C1 segment of cervical spinal cord (tissue), 14 donors: ENCODE measurements at places on chromosomes 13 and 19.

GRCh38 chr13:23620613-23621315, 50.6 kb downstream of the TNFRSF19 start:
- DNase-seq = no peak

DNA sequence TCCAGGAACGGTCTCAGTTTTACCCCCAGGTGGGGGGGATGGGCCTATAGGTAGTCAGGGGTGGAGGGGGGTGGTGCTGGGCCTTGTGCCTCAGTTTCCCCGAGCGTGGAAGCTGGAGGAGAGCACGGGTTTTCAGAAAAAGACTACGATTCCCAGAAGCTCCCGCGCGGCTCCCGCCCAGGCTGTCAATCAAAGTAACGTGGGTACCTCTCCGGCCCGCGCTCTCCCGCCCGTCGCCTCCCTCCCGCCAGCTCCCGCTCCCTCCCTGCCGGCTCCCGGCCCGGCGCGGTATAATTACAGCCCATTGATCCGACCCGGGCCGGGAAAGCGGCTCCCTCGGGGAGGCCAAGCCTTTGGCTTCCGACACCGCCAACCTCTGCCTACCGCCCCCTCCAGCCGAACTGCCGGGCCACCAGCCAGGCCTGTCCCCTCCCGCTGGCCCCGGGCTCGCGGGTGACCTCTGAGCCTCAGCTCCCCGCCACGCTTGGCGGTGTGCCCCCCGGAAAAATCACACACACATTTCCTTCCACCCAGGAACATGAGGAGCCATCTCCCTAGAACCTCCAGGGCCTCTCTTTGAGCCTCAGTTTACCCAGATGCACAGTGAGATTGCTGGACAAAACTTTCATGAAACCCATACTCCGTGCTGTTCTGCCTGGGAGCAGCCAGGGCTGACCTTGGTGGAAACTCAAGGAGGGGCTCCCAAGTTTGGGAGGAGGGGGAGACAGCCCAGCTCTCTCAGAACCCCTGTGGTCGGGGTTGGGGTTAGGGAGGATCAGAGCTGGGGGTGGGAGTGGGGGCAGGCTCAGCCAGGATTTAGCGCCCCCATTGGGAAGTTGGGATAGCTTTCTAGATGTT, 7.3 kb upstream of the TLE2 start:
- DNase-seq = peak; percentile 93

DNA sequence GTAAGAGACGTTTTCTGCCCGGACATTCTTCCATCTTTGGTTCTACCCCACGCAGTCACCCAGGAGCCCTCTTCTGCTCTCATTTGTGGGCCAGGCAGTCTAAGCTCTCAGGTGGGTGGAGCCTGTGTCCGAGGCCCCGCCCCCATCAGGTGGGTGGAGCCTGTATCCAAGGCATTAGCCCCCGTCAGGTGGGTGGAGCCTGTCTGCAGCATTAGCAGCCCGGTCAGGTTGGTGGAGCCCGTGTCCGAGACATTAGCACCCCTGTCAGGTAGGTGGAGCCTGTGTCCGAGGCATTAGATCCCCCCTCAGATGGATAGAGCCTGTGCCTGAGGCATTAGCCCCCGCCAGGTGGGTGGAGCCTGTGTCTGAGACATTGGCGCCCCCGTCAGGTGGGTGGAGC, 45.5 kb upstream of the C13orf46 start:
- no peak for DNase-seq

- DNase-seq = no peak
These were observed 182.1 kb downstream of the RFC3 start for GRCh38 chr13:33999811-34000605.

- no peak for DNase-seq
These were observed 1370.3 kb upstream of the SLC10A2 start for GRCh38 chr13:104436555-104436954.

DNA sequence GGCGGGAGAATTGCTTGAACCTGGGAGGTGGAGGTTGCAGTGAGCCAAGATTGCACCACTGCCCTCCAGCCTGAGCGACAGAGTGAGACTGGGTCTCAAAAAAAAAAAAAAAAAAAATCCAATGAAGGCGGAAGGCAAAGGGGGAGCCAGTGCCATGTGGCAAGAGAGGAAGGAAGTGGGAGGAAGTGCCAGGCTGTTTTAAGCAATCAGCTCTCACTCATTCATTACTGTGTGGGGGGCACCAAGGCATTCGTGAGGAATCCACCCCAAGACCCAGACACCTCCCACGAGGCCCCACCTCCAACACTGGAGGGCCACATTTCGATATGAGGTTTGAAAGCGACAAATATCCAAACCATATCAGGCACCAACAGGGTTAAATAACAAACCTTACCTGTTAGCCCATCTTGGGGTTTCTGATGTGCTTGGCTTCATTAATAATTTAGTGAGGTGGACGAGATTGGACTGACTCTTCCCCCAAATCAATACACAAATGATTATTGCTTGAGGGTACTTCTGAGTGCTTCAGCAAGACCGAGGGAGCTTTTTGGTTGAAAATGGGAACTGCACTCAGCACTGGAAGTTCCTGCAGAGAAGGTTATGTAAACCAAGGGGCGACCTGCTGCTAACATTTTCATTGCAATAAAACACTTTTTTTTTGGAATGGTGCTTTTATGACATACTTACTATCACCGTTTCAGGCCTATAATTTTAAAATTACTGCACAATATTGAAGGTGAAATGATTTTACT, 7.5 kb upstream of the LRP3 start:
- DNase-seq = no peak

- no peak for DNase-seq
These were observed 6.0 kb downstream of the MIR17HG start for GRCh38 chr13:91353494-91353893.

- DNase-seq = no peak
These were observed 933.3 kb downstream of the PCDH9 start for GRCh38 chr13:66296875-66297274.

- no peak for DNase-seq
These were observed 6.1 kb downstream of the KDM4B start for GRCh38 chr19:4974880-4975469.

GRCh38 chr13:67229481-67230403, at the start of gene PCDH9:
Gene PCDH9 (minus strand): TSS chr13:67230336. CDS start chr13:67228440, 1,896 bp downstream.
- DNase-seq = peak; percentile 64

GRCh38 chr13:95319551-95320274, 18.5 kb upstream of the ABCC4 start:
- no peak for DNase-seq

- no peak for DNase-seq
These were observed 18.5 kb downstream of the TMED1 start for GRCh38 chr19:10817291-10818038.

GRCh38 chr13:20160306-20161274, at the start of gene GJA3:
Gene GJA3 (minus strand): TSS chr13:20161052. CDS start chr13:20143288, 17,764 bp downstream.
- no peak for DNase-seq

GRCh38 chr19:41848666-41849065, 3.8 kb downstream of the DMRTC2 start:
- no peak for DNase-seq

DNA sequence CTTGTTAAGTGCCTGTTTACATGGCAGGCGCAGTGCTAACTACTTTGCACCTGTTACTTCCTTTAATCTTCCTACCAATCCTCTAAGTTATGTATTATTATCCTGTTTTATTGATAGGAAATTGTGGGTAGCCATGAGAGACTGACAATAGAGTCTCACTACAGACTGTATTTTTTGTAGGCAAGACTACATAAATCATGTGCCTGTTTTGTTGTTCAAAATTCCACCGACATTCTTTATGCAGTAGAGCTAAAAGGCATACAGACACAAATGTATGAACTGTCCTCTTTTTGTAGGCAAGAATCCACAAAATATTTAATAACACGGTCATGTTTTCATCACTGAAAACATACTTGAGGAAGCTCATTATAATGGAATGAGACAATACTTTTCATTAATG, 205.5 kb downstream of the NALCN start:
- DNase-seq = no peak

DNA sequence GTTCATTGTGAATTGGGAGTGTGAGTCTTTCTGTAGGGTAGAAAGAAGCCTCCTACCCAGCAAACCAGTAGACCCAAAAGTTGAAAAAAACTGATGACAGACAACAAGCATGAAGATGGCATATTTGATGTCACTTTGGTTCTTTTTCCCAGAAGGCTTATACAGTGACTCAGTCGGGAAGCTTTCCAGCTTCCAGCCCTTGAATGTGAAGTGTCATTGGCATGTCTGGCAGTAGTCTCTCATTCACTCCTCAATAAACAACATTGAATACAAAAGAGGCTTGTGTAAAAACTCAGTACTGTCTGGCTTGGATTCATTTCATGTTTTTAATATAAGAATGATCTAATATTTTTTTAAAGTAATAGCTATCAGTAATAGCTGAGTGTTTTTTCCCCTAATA, 68.7 kb downstream of the IPO5 start:
- no peak for DNase-seq

- DNase-seq = no peak
These were observed at the start of gene SIGLEC7 for GRCh38 chr19:51142119-51142518. Gene SIGLEC7 (plus strand): TSS chr19:51142301. CDS start chr19:51142370, 69 bp downstream.

- DNase-seq = no peak
These were observed 15.5 kb downstream of the STAP2 start for GRCh38 chr19:4322942-4323665.

GRCh38 chr13:24822640-24823039, 58.7 kb downstream of the RNF17 start:
- DNase-seq = no peak

DNA sequence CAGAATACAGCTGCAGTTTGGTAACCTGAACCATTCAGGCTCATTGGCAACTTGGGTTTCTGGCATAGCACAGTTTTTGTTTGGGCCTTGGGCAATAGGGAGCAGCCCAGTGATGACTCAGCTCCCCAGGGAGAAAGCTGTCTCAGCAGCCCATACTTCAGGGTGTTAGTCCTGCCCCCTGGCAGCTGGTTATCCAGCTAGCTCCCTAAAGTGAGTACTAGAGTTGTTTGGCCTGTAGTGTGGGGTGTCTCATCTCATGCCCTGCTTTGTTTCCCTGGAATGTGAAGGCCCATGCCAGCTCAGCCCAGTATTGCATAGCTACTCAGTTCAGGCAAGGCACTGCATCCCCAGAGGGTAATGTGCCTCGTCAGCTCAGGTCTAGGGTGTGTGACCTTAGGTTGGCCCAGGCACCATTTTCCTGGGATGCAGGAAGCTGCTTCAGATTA, 18.2 kb upstream of the ZNF543 start:
- DNase-seq = no peak

- DNase-seq = no peak
These were observed 35.0 kb downstream of the EFNB2 start for GRCh38 chr13:106500445-106500844.

- no peak for DNase-seq
These were observed 305.8 kb downstream of the MTUS2 start for GRCh38 chr13:29125934-29126424.

DNA sequence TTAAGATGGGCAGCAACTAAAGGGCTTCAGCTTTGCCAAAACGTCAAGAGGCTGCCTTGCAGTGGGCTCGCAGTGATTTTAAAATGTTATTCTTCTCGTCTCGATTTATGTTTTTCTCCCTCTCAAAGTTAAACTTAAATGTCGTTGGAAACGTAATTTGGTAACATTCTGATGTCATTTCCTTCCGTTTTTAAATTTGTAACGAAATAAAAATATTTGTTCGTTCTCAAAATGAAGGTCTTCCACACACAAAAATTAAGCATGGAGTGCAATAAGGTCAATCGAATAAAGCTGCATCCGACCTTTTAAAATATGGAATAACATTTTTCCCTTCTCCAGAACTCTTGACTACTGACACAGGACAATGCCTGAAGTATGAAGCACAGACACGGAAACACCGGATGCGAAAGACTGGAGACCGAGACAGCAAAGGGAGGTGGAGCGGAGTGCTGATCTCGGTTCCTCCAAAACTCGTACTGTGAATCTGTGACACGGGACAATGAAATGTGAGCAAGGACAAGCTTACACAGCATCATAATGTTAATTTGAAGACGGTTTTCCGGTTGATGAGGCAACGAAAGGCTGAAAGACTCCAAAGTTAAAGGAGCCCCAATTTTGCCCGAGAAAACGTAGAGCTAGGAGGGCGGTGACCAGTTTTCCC, 850 bp downstream of the MTMR6 start:
- DNase-seq = peak; percentile 8

- no peak for DNase-seq
These were observed 14.6 kb downstream of the ZNF257 start for GRCh38 chr19:22066886-22067285.

DNA sequence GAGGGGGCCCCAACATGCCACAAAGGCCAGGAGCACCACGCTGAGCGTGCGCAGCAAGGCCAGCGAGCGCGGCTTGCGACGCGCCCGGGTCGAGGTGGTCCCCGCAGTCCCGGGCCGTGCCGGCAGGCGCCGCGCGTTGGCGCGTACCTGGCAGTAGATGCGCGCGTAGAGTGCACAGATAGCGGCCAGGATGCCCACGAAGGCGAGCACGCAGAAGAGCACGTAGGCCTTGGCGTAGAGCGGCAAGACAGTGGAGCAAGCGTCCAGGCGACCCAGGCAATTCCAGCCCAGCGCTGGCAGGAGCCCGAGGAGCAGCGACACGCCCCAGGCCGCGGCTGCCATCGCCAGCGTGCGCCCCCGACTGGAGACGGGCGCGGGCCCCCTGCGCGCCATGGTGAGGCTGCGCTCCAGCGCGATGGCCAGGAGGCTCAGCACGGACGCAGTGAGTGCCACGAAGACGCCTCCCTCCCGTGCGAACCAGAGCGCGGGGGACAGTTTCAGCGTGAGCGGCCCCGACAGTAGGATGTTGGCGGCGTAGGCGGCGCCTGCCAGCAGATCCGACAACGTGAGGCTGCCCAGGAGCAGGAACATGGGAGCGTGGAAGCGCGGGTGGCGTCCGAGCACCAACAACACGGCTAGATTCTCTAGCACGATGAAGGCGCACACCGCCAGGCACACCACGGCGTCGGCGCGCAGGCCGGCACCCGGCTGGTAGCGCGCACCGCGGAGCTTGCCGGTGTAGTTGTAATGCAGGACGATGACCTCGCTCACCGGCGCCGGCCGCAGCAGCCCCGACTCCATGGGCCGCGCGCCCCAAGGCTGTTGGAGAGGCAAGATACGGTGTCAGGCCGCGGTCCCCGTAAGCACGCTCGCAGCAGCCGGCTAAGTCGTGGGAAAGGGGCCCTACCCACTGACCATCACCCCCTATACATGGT, 2.8 kb downstream of the S1PR5 start:
- DNase-seq = no peak
